NCI-H187 treated with DMSO at 0.1 percent for 48 hours (cell line): ENCODE measurements at places on chromosomes 12 and 14.

DNA sequence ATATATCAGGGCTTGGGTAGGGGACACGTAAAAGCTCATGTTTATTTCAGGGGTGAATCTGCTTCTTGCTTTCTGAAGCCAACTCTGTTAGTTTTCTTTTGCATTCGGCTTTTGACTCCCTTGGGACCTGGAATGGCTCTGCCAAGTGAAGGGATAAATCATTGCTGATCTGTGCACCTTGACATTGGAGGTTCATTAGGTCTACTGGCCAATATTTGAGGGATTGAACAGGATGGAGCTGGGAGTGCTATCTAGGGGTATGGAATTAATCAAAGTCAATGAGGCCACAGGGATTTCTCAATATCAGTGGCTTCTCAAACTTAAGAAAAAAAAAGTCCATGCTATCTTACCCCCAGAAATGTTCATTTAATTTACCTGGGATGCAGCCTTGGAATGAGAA is 203.5 kb upstream of the RMST start:
- no peak for DNase-seq

DNA sequence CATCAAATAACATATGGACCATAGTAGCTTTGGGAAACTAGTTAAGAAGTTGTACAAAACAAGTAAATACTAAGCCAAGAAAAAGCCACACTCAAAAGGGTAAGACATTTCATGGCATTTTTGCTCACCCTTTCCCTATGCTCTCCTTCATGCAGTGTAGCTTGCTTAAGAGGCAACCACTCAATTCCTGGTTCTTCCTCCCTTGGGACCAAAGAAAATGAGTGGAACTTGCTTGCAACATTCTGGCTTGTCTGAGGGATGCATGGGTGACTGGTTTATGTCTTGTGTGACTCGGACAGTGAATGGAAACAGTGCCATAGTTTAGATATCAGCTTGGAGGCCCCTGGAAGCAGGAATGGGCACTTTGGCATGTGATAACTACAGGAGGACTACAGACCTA is 252.0 kb upstream of the ARID2 start:
- DNase-seq, result no peak

DNA sequence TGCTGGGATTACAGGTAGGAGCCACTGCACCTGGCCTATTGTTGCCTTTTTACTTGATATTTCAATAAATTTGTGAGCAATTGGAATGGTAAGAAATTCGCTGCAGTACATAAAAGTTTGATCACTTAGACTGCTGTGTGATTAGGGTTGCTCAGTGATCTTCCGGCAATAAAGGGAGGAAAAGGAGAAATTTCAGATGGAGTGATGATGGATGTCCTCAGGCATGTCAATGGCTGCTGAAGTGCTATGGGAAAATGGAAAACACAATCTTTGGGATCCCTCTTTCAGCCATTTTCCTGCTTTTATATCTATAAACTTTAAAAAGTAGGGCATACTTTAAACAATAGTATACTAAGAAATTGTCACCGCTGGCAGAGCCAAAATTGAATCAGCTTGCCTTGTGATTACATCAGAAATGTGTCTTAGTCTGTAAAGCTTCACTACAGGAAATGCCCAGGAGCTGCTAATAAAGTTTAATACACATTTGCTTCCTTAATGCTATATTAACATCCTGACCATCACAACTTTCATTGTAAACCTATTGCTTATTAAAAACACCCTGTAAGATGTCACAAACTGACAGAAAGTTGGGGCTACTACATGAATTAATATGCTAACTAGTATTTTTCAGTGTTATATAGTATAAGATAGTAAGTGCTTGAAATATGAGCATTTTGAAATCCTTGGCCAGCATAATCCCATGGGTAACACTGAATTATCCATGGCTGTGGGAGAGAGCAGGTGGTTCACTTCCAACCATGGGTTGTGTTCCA is 13.7 kb upstream of the FBXL14 start:
- no peak for DNase-seq

- DNase-seq, result no peak
Measured at GRCh38 chr12:69241438-69242092, 2.2 kb downstream of the CPSF6 start.

- DNase-seq, result no peak
Measured at GRCh38 chr12:116204169-116204568, 73.3 kb downstream of the MED13L start.

DNA sequence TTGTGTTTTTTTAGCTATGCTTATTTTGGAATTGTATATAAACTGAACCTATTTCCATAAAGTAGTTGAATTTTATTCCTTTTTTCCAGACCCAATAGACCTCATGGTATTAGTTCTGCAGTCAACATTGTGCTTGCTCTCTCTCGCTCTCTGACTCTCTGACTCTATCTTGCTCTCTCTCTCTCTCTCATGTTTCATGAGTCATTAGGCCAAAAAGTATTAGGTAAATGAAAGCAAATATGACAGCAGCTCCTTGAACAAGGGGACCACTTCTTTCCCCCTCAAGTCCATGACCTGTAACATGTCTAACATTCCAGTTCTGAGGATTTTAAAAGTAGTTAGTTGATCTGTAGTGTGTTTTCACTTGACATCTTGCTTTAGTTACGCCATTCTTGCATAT is 14.0 kb upstream of the C12orf71 start:
- no peak for DNase-seq

GRCh38 chr14:20546877-20547276 is 14.0 kb downstream of the RNASE9 start:
- DNase-seq, result no peak

DNA sequence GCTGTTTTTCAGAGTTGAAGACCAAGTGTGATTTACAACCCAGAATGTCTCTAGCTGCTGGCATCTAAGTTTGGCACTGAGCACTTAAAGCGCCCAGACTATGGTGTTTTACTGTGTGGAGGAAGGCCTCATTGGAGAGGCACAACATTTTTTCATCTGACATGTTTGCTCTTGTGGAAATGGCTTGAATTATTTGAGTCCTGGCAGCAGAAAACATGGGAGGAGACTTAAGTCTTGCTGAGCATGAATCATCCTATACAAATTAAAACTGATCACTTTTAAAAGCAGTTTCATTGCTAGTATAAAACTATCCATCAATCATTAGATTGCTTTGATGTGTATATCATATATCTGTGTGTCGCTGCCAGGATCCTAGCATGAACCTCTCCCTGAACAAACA is 85.9 kb upstream of the REP15 start:
- no peak for DNase-seq

- DNase-seq, result no peak
Measured at GRCh38 chr12:124030008-124030407, 57.0 kb downstream of the ZNF664 start.

DNA sequence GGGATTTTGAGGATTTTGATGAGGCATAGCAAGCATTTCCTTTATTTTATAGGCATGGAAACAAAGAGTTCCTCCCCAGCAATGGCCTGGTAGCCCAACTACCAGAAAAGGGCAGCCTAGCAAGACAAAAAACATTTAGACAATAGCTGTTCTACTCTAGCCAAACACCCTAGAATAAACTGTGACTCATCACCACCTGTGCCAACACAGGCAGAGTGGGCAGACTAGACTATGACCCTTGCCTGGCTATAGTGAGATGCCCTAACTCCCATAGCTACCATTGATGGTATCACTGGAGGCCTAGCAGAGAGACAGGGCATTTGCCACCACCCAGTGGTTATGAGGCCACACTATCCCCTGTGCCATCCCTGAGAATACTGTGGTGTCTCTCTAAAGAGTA is 15.5 kb upstream of the CCER1 start:
- DNase-seq, result no peak

DNA sequence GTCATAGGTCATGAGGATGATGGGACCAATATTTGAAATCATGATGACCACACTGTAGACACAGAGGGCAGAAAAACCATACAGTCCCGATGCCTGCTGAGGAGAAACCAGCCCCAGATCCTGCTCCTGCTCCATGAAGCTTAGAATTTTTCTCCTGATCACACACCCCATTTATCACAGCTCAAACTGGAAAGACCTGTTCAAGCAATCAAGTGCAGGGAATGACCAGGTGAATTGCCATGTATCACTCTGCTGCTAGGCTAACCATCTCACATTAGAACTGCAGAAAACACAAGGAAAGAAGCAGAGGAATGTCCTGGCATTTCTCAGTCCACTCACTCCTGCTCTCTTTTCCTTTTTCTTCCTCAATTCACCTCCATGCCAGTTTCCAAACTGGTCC is 18.1 kb downstream of the MANSC1 start:
- no peak for DNase-seq

- DNase-seq, result no peak
Measured at GRCh38 chr14:91582761-91583160, 72.7 kb upstream of the PPP4R3A start.

GRCh38 chr14:104929268-104930230 is 4.9 kb downstream of the PLD4 start:
- no peak for DNase-seq

DNA sequence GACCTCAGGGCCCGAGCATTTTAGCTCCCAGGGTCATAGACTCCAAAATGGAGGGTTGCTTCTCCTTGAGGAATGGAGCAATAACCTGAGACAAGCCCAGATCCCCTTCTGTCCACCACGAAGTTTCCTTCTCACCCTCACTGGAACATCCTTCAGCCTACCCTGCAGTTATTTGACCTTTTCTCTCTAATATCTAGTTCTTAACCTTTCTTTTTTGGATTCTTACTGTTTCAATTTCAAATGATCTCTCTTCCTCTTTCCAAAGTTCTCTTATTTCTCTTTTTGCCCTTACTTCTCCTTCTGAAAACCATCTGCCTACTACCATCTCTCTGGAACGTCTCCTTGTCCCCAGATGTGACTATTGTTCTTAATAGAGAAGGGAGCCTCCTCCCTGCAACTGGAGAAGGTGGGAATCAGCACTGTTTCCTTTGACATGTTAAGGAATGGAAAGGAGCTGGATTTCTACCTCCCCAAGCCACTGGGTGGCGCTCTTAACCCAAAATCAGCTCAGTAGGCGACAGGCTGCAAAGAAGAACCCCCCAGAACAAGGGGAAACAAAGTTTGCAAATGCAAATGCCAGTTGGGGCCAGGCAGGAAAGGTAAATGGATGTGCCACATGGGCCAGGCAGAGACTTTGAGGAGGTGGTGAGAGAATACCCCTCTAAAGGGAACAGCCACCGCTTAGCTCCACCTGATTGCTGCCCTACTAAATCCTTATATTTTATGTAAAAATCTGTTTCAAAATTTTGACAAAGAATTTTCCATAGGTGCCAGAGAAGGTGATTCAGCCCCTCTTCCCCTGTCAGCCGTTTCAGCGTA is 22.4 kb upstream of the PDE1B start:
- no peak for DNase-seq

DNA sequence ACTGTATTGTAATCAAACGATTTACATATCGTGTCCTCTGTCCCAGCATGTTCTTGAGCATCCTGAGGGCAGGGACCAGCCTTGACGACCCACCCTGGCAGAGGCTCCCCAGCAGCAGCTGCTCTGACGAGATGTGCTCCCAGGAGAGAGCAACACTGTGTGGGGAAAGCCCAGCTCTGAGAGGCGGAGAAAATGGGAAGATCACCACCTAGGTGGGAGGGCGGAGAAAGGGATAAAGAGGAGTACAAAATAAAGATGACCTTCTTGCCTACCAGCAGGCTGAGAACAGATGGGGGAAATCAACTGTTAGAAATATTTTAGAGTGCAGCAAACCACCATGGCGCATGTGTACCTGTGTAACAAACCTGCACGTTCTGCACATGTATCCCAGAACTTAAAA is 71.5 kb upstream of the CAPRIN2 start:
- no peak for DNase-seq
